ENCODE measurements at places on chromosomes 5 and 9.

DNA sequence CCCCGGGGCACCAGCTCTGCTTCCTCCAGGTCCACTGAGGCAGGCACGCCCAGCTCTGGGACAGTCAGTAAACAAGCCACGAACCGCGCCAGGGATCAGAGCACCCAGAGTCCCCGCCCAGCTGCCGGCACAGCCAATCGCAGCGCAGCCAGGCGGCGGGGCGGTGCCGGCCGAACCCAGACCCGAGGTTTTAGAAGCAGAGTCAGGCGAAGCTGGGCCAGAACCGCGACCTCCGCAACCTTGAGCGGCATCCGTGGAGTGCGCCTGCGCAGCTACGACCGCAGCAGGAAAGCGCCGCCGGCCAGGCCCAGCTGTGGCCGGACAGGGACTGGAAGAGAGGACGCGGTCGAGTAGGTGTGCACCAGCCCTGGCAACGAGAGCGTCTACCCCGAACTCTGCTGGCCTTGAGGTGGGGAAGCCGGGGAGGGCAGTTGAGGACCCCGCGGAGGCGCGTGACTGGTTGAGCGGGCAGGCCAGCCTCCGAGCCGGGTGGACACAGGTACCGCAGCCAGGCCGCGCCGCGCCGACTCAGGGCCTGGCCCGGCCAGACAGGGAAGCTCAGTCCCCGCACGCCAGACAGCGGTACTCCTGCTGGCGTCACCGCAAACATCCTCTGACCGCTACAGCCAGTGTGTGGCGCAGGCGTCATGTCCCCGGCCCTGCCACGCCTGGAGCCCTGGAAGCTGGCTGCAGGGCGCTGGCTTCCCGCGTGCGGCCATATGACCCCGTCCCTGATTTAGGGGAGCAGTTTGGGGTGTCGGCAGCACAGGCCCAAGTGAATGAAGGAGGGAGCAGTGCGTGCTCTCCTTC is at the start of gene CTSL:
CTSL (plus strand) TSS at position 220 of the 810 bp plus-strand sequence. CDS start 1,485 bp downstream, outside the sequence.
- DNase-seq: no peak

GRCh38 chr5:116559239-116559638 is 15.4 kb downstream of the SEMA6A start:
- DNase-seq: no peak

GRCh38 chr9:14908295-14909180 is 1.7 kb downstream of the FREM1 start:
- DNase-seq: no peak

GRCh38 chr5:113062869-113063508 is 86.4 kb downstream of the DCP2 start:
- DNase-seq: no peak

DNA sequence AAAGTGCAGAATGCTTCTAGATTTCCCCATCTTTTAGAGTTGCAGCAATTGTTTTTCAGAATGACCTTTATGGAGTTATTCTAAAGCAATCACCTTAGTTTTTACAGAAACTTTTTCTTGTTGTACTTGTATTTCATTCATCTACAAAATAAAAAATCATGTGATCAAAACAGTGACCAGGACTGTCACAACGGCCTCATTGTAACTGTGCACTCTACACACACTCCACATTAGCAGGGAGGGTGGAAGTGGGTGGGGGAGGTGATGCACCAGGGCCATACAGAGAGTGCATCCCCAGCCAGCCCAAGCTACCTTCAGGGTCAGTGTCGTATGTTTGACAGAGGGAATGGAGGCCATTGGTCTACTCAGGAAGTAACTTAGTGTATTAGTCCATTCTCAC is 26.9 kb downstream of the EGFLAM start:
- DNase-seq: no peak

DNA sequence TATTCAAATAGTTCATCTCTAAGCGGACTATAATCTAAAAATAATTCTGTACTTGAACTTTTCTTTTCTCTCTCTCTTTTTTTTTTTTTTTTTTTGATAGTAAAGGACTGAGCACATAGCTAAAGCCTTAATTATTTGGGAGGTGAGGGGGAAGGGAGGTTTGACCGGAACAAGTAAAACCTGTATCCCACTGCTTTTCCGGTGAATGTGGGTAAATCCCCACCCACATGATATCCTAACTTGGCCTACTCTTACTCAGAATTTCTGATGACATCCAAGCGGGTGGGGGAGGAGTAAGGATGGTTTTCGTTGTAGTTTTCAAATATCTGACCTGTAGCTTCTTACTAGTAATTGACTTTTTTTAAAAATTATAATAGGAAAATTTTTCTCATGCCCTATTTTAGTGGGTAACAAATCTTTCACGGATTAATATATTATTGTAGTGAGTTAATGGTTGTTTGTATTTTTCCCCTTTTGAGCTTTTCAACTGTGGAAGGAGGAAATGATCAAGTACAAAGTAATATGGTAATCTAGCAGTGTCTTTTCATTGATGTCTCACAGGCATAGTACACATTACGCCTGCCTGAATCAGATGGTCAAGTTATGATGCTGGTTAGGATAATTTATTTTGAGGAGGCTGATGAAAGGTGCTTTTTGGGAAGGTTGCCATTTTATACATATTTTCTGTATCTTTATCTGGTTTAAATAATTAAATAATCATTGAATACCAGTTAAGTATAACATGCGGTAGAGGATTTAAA is 2.2 kb upstream of the ELL2 start:
- DNase-seq: no peak

GRCh38 chr5:85813146-85813545 is 804.6 kb upstream of the COX7C start:
- no peak for DNase-seq

DNA sequence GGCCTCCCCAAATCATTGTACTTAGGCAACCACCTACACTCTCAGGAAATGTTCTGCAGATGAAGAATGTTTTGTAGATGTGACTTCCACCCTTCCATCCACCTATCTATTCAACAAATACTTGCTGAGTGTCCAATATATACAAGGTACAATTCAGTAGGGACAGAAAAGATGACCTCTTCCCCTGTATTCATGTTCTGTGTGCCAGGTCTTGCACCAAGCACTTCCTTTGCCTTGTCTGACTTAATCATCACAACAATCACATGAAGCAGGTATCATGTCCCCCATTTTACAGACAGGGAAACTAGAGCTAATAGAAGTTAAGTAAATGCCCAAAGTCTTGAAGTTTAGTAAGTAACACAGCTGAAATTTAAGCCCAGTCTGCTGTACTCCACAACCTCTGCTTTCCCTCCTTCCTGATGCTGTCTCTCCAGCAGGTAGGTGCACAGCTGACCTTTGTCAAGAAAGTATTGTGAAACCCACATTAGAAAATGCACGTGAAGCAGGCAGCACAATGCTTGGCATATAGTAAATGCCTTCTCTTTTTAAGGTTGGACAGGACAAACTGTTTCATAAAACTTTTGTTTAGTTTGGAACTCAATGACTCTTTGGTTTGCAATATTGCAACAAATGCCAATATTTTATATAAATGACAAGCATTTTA is 296.5 kb downstream of the DEPDC1B start:
- no peak for DNase-seq

DNA sequence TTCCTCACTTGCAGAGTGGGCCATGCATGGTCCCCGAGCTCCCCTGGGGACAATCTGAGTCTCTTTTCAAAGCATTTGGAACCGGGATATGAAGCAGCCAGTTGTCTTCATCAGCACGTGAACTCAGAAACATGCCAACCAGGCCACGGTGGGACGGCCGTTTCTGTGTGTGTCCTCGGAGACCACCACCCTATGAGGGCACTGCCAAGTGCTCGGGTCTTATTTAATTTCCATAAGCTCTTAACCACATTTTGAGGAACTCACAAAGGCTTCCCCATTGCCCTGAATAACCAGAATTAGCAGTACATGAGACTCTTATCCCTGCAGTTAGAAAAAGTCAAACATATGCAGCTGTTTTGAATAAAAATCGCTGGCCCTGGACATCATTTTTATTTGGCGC is 60.1 kb downstream of the OTULIN start:
- DNase-seq: no peak

- no peak for DNase-seq
Observed at GRCh38 chr9:133707065-133707762, 30.9 kb downstream of the SARDH start.

- no peak for DNase-seq
Observed at GRCh38 chr9:16524823-16525222, 345.6 kb downstream of the BNC2 start.

GRCh38 chr9:100700689-100701318 is 122.9 kb downstream of the CAVIN4 start:
- no peak for DNase-seq

DNA sequence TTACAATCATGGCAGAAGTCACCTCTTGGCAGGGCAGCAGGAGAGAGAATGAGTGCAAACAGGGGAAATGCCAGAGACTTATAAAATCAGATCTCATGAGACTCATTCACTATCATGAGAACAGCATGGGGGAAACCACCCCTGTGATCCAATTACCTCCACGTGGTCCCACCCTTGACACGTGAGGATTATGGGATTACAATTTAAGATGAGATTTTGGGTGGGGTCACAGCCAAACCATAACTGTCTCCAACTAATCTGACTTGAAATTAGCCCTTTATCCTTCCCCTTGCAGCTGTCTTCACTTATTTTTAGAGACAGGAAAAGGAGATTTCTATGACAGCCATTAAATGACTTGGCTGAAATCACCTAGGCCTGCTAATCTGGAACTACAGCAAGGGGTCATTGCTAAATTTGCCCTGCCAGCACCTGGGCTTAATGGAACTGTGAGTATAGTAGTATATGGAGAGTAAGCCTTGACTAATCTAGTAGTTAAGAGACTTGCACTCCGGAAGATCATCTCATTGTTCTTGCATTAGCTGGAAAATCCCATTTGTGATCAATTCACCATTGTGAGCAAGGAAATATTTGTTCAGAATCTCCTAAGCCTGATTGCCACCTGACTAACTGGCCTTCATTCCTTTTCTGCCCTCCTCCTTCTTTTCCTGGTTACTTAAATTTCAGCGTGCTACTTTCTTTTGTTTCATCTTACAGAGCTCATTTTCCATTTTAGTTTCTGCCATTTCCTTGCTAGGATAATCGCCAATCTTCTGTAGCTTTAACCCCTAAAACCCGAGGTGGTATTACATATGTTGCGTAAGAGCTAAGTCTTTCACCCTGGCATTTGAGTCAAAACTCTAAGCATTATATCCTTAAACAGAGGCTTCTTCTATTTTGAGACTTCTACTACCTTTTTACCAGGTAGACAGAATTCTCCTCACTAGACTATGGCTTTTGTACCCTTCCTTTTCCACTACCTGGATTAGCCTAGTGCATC is 65.3 kb upstream of the RUSC2 start:
- DNase-seq: no peak

DNA sequence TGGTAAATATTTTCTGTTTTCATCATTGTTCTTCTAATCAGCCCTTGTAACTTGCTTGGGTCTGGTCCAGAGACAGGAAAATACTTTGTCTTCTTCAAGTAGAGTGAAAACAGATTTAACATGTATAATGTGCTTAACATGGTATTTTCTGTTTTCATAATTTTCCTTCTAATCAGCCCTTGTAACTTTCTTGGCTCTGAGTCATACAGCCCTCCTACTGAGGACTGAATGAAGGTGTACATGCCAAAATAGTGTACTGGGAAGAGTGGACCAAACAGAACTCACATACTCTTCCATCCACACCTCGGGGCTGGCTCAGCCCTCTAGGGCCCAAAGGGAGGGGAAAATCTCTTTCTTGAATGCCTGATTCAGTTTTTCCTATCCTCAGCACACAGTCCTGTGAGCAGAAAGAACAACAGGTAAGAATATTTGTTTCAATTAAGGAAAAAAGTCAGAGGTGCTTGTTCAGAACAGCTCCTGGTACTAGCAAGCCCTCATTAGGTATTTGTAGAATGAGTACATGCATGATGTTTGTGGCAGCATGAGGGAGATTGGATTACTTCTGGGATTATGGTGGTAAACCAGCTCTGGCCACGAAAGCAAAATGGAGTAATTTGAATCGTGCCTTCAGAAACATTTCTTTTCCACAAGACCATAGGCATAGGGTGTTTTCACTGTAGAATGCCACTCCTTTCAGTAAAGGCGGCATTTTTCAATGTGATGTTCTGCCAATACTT is 24.2 kb upstream of the MACIR start:
- no peak for DNase-seq

DNA sequence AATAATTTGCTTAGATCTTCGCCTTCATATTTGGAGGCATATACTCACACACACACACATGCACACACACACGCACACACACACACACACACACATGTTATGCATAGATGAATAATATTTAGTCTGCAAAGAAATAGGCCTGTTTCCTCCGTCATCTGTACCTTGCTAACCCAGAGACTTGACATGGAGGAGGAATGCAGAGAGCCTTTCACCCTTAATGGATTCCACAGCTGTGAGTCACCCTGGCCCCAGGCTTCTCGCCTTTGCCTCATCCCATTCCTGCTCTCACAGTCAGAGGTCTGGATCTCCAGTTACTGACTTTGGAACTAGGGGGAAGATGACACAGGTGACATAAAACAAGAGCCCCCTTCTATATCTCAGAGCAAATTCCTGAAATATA is 29.7 kb downstream of the ZNF462 start:
- no peak for DNase-seq

DNA sequence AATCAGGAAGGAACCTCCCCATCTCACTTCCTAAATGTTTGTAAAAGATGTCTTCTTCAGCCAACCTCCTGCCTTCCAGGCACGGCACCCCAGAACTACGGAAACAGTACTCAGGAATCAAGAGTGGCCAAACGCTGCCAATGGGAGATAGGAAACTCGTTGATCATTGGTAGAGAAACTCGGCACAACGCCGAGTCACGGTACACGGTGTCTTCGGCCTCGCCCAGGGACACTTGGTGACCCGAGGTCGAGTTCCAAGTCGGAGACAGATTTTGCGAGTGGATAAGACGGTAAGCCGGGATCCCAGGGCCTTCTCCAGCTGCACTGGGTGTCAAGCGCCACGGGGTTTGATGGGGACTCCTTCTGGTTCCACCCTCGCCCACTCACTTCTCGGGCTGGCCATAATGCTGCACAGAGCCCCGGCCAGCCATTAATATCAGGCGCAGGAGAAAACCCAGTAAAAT is 343 bp downstream of the KIAA0825 start:
- no peak for DNase-seq

- no peak for DNase-seq
Observed at GRCh38 chr5:72077390-72077789, 29.9 kb upstream of the MAP1B start.

DNA sequence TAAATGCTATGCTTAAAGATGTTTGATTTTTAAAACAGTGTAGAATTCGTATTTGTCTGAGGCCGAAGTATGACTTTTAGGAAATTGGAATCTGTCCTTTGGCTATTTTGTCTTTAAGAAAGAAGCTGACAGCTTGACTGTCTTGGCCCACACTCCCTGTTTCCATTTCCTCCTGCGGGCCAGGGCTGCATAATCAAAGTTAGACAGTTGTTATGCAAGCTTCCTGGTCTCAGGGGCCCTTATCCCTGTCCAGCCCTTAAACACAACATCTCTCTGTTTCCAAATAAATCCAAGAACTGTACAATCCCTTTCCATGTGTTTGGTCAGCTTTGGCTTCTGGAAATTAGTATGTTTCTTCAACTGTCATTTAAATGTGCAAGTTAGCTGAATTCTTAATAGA is 54.6 kb upstream of the ECM2 start:
- no peak for DNase-seq

- no peak for DNase-seq
Observed at GRCh38 chr5:60516688-60517087, 183.3 kb downstream of the DEPDC1B start.

GRCh38 chr9:35108946-35109575 is 6.1 kb upstream of the STOML2 start:
- DNase-seq: no peak

GRCh38 chr5:175694371-175695160 is 36.7 kb downstream of the HRH2 start:
- no peak for DNase-seq

GRCh38 chr5:118243613-118244012 is 744.7 kb downstream of the DTWD2 start:
- no peak for DNase-seq

- peak; percentile 73 for DNase-seq
Observed at GRCh38 chr5:159341906-159342310, 11.6 kb upstream of the IL12B start.
